AG09319 (cell line): ENCODE measurements at places on chromosomes 2 and 18.
A peak's percentile ranks its signal among the peaks of the same experiment; 100 is the strongest.

DNA sequence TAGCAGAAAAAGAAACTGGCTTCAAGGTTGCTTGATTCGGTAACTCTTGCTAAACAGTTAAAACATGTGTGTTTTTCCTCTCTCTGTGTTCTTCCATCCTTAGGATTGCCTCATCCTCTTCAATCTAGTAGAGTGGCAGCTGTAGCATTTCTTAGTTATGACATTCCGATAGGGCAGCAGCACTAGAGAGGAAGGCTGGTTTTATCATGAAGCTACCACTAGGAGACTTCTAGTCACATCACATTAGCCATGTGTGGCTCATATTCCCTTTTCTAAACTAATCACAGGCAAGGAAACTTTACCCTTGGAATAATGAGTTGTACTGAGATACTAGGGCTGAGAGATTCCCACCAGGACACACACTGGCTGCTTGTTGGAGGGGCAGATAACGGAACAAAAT, 187.6 kb downstream of the DOK6 start:
- DNase-seq = no peak

GRCh38 chr2:134722728-134723127, 3.9 kb upstream of the TMEM163 start:
- no peak for DNase-seq

DNA sequence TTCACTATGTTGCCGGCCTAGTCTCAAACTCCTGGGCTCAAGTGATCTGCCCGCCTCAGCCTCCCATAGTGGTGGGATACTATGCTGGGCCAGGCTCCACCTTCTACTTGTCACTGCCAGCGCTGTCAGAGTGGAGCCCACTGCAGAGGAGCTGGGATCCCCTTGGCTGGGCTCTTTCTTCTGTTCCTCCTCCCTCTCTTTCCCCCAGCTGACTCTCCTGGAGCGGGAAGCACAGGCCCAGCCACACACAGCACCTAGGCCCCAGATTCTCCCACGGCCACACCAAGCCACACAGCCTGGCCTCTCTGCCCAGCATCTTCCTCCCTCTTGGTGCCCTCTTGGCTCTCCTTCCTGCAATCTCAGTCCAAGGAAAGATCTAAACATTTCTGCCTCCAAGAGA, 3.7 kb upstream of the GAREM2 start:
- DNase-seq = no peak

DNA sequence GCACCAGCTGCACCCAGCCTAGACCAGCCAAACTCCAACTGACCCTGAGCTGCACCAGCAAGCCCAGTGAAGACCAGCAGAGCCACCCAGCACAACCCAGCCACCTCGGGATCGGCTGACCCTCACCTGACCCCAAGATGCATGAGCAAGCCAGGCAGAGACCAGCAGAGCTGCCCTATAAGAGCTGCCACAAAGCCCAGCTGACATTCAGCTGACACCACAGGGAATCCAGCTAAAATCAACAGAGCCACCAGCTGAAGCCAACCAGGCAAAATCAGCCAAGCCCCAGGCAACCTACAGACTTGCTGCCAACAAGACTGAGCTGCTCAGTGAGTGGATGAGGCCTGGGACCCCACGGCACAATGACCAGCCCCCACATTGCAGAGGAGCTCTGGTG, 54.6 kb downstream of the CYP27C1 start:
- DNase-seq = no peak

GRCh38 chr2:158969715-158970240, 1.3 kb downstream of the TANC1 start:
- no peak for DNase-seq

DNA sequence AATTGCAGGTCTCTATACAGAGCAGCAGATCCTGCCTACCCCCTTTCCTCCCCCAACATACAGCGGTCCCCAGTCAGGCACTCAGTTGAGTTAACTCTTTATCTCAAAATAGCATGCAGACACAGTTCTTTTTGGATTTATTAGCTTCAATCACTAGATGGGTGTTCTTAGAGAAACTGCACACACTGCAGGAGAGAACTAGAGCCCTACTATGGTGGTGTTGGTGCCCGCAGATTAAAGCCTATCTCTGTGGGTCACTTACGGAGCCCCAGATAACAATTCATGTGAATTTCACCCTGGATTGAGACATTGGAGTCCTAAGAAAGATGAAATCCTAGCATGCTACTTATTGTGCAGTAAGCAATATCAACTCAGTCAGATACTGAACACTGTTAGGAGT, 11.9 kb downstream of the ADD2 start:
- DNase-seq = no peak

DNA sequence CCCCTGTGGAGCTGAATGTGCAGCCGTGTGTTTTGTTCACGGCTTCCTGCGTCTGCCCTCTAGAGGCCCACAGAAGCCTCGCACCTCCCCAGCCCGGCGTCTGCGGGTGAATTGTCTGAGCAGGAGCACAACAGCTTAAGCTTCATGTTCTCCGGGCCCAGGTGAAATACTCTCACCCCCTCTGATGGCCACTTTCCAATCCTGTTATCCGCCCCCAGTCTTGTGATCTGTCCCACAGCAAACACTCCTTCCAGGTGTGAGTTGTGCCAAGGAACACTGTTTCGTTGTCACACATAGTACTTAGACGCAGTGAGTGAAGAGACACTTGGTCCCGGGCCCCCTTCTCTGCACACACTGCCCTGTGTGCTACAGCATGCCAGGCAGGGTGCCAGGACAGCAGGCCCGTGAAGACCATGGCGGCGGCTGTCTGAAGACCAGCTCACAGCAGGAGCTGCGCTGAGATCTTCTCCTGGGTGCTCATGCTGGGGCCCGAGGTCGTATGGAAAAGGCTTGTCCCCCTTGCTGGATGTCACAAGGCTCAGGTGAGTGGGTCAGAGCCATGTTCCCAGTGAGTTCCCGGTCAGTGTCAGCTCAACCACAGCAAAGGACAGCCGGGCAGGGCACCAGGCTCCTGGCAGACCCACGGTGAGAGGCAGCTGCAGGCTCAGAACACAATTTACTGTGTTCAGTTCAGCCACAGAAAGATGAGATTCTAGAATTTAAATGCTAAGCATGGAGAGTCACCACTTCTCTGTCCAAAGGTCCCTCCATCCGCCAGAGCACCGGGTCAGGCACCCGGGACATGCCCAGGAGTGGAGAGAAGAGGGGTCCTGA, 6.8 kb upstream of the PXDN start:
- DNase-seq = no peak

DNA sequence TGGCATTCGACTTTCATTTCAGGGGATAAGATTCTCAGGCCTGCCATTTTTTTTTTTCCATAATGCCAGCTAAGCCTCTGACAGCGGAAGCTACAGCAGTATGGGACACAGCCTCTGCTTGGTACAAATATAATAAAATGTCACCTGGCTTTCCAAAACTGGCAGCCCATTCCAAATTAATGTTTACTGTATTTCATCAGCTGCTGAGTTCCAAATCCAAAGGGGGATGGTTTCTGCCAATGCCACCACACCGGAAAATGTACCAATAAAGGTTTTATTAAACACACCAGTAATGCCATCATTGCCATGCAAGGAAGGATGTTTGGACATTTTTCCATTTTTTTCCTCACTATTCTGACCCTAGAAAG, 275.8 kb upstream of the CCDC68 start:
- DNase-seq = no peak

DNA sequence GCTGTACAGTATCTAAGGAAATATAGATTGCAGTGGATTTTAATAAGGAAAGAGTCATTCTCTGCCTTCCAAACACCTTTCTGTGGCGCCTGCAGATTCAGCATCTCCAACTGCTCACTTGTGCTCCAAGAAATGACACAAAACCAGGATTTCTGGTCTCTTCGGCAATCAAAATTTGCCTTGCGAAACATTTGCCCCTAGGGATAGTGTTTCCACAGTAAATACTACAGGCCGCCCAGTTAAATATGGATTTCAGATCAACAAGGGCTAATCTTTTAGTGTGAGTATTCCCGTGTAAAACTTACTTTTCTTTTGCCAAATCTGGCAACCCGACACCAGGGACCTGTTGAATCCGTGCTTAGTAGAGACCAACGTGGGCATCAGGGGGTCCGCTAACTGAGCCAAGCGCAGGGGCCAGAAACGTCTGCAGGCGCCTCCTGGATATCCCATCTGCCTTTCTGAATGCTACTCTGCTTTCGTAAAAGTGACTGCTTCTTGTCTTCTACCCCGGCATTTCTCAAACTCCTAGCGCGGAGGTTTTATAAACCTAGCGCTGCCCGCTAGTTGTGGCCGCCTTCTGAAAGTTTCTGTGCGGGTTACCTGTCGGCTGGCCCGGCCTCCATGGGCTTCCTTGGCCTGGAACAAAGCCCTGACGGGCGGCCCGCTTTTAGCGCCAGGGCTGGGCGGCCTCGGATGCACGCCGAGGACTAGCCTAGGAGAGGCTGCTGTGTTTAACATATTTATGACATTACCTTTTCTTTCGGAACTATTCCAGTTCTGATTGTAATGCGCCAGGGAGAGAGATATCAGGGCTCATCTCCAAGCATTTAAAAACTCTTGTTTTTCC, 2.5 kb downstream of the CYP1B1 start:
- no peak for DNase-seq

- DNase-seq = no peak
These were observed 42.9 kb downstream of the COA5 start for GRCh38 chr2:98565286-98565860.

GRCh38 chr2:37156071-37156856, 516 bp downstream of the EIF2AK2 start:
- DNase-seq = no peak

GRCh38 chr2:196370381-196370780, 199.0 kb upstream of the STK17B start:
- no peak for DNase-seq

- no peak for DNase-seq
These were observed 622.5 kb downstream of the RNF144A start for GRCh38 chr2:7539760-7540159.

- no peak for DNase-seq
These were observed 3.7 kb upstream of the PCBP1 start for GRCh38 chr2:70083344-70084156.

- no peak for DNase-seq
These were observed 34.1 kb downstream of the RIT2 start for GRCh38 chr18:43081396-43081795.

- DNase-seq = no peak
These were observed 108.3 kb upstream of the LTBP1 start for GRCh38 chr2:32838418-32838817.

GRCh38 chr2:60515721-60516226, 37.7 kb downstream of the BCL11A start:
- DNase-seq = no peak

GRCh38 chr2:127134235-127134634, 27.3 kb upstream of the BIN1 start:
- no peak for DNase-seq

- no peak for DNase-seq
These were observed 5.8 kb upstream of the COLEC12 start for GRCh38 chr18:506264-506663.

DNA sequence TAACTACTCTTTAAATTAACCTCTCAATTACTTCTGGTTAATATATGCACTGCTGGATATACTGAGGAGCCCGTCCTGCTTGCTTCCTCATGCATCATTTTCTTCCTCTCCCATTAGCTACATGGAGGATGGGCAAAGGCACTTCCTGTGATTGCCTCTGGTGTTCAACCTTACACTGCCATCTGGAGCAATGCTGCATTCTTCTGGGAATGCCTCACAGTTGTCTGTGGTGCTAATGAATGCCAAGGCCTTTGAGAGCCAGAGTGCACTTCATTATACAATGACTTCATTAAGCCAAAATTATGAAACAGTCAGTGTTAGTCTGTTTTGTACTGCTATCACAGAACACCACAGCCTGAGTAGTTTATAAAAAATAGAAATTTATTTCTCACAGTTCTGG, 134.8 kb upstream of the DOCK10 start:
- peak; percentile 31 for DNase-seq

DNA sequence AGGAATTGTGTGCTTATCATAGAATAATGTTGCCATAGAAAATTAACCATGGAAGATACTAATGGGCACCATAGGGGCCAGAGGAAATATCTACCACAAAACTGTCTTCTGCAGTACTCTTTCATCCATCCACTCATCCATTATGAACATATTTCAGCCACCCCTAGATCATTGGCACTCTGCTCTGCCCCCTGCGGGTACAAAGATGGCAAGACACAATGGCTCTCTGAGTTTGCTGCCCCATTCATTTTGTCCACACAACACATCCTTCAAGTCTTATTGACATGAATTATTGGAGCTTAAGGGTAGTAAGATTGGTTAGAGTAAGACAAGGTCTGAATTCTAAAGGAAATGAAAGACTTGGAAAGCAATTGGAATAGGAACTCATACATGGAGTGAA, 1224.7 kb upstream of the CELF4 start:
- DNase-seq = no peak

DNA sequence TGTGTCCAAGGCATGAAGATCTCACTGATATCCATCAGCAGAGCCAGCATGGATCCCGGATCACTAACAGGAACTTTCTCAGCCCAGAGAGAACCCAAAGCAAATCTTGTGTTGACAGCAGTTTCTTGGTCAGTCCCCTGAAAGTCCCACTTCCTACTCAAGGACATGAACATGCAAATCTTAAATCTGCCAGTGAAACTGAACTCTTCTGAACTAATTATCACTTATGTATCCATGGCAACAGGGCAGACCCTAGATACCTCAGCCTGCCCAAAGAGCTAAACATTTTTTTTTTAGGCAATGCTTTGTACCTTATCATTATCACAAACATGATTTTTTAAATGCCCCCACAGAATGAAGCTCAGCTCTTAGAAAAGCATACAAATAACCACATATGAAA, 127.8 kb upstream of the DDX18 start:
- DNase-seq = no peak

GRCh38 chr18:77109648-77110019, 22.9 kb downstream of the MBP start:
- DNase-seq = no peak

DNA sequence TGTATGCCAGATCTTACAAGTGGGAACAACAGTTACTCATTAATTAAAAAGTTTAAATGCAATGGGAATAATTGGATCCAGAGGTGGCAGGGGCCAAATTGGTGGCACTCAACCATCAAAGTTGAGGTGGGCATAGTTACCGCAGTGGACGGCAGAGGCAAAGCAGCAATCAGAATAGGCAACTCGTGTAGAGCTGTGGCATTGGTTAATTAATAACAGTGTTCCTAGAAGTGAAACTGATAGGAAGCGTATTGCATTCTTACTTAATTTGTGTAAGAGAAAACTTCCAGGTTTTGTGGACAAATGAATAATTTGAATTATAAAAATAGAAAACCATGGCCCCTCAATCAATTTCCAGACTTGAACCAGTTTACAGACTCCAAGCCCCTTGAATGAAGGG, 1068.2 kb upstream of the ACVR2A start:
- no peak for DNase-seq

- DNase-seq = no peak
These were observed 39.0 kb upstream of the SNED1 start for GRCh38 chr2:240959214-240959940.

DNA sequence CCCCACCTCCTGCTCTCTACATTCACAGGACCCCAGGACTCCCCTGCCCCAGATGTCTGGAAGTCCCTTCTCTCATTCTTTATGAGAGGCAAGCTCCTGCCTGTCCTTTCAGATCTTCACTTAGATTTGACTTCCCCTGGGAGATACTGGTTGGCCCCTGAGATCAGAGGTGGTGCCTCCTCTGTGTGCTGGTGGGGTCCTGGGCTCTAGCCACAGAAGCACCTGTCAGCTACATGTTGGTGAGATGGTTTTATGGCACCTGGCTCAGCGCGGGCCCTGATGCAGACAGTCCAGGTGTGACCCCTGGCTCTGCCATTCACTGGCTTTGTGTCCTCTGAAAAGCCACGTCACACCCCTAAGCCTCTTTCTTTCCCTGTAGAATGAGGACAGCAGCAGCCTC, 369.6 kb upstream of the ID2 start:
- no peak for DNase-seq

- DNase-seq = no peak
These were observed 205.4 kb downstream of the ZNF407 start for GRCh38 chr18:74803117-74803516.

GRCh38 chr2:101371636-101372035, 15.7 kb downstream of the CREG2 start:
- no peak for DNase-seq
